ENCODE measurements at places on chromosomes 4 and X.
A peak's percentile ranks its signal among the peaks of the same experiment; 100 is the strongest.

GRCh38 chr4:17968721-17969120 lies 52.8 kb downstream of the LCORL start:
- no peak for DNase-seq

- no peak for DNase-seq
Observed at GRCh38 chrX:144791298-144791697, 456.0 kb upstream of the SPANXN1 start.

DNA sequence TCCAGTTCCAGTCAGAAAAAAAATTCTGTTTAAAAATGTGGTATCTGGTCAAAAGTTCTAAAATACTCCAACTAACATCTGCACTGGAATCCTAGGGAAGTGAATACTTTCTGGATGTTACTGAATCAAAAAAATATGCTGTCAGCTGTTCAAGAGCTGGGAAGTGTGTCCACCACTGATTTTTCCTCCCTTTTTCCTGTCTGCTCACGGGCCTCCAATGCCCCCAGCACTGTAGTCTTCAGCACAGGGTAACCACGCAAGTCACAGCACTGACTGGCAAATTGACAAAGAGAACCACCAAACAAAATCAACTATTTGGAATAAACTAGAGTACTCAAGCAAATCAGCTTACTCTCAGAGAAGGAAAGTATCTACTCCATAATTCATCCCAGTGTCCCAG lies 9.9 kb downstream of the VEGFC start:
- no peak for DNase-seq

- peak; percentile 10 for DNase-seq
Observed at GRCh38 chr4:120749445-120750151, 172.9 kb downstream of the PRDM5 start.

GRCh38 chr4:188660796-188661195 lies 521.6 kb downstream of the TRIML1 start:
- no peak for DNase-seq

DNA sequence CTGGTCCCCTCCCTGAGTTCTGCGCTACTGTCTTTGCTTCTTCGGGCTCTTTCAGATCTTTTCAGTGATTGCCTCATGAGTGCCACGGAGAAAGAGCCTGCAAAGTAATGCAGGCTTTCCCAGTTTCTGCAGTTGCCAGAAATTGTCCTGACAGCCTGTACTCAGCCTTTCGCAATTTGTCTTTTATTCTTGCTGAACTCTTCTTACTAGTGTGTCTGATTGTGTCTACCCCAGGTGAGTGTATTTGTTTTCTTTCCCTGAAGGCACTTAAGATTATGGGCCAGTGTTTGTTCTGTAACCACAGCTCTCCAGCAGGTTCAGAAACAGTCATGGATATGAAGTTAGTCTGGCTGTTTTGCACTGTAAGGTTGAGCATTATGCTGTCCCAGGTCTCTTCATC lies 47.1 kb downstream of the FAM193A start:
- no peak for DNase-seq
